ENCODE measurements at places on chromosomes 13 and 19.

DNA sequence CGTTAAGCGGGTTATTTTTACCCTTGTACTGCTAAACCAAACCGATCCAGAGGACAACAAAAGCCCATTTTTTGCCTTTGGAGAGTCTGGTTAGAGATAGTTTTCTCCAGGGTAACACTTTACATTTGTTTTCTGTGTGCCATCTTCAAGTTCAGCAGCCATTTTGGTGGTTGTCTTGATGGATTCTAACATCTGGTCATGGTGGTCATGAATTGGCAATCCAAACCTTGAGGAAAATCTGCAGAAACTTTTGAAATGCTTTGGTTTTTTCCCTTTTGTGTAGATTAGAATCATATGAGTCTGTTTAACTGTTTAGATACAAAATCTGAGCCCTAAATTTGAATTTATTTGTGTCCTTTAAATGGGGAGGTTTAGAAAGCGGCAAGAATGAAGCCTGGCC is 16.6 kb downstream of the HNRNPM start:
- DNase-seq = no peak

- DNase-seq = no peak
Observed at GRCh38 chr13:65582160-65582559, 1648.0 kb downstream of the PCDH9 start.

DNA sequence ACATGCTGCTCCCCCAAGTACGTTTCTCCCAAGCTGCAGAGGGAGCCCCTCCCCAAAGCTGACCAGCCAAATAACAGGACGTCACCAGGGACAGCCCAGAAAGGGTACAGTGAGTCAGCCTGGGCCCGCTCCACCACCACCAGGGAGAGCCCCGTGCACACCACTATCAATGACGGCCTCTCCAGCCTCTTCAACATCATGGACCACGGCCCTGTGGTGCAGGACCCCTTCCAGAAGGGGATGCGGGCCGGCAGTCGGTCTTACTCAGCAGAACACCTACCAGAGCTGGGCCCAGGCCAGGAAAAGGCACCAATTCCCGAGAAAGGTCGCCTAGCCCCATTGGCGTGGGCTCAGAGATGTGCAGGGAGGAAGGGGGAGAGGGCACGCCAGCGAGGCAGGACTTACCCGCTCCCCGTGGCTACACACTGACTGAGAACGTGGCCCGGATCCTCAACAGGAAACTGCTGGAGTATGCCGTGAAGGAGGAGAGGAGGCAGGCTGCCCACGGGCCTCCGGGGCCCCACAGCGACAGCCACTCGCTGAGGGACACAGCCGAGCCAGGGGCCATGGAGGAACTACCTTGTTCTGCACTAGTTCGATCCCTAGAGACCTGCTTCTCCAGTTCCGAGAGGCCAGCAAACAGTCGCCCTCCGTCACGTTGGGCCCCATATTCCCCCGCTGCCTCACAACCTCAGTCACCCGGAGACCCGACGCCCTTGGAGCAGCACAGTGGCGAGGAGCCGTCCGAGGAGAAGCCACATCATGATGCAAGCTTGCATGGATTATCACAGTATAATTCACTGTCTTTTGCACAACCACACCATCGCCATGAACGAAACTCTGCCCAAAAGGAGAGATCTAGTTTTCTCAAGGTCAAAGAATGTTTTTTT is 815.9 kb upstream of the KLHL1 start:
- DNase-seq = no peak

DNA sequence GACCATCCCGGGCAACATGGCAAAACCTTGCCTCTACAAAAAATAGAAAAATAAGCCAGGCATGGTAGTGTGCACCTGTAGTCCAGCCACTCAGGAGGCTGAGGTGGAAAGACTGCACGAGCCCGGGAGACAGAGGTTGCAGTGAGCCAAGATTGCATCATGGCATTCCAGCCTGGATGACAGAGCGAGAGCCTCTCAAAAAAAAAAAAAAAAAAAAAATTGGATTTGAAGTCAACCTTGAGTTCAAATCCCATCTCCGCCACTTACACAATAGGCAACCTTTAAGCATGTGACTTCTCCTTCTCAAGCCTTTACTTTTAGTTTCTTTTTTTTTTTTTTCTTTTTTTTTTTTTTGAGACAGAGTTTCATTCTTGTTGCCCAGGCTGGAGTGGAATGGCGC is 12.0 kb downstream of the KASH5 start:
- no peak for DNase-seq

DNA sequence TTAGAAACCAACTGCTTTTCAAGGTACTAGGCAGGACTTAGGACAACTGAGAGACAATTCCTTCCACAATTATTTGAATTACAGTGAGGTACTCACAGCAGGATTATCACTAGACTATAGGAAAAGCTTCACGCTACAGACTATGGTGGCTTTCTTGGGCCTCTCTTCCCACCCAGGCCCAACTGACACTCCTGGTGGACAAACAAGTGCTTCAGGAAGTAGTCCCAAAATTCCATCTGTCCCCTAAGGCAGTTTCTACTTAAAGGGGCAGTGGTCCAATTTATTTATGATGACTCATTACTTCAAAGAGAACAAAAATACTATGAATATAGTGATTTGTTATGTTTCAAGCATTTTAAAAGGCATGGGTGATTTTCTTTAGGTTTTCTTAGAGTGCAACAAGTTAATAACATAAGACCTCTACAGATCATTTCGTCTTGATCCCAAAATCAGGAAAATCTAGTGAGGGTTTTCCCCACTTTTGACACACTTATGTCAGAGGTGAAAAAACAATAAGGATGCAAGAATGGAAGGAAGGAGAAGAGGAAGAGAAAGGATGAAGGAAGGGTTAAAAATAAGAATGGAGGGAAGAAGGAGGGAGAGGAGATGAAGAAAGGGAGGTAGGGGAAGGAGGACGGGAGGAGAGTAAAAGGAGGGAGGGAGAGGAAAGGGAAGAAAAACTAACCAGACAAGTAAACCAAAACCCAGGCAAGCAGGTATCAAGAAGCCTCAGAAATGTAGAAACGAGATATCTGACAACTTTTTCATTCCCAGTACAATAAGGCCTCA is 100.7 kb downstream of the SERP2 start:
- DNase-seq = no peak

DNA sequence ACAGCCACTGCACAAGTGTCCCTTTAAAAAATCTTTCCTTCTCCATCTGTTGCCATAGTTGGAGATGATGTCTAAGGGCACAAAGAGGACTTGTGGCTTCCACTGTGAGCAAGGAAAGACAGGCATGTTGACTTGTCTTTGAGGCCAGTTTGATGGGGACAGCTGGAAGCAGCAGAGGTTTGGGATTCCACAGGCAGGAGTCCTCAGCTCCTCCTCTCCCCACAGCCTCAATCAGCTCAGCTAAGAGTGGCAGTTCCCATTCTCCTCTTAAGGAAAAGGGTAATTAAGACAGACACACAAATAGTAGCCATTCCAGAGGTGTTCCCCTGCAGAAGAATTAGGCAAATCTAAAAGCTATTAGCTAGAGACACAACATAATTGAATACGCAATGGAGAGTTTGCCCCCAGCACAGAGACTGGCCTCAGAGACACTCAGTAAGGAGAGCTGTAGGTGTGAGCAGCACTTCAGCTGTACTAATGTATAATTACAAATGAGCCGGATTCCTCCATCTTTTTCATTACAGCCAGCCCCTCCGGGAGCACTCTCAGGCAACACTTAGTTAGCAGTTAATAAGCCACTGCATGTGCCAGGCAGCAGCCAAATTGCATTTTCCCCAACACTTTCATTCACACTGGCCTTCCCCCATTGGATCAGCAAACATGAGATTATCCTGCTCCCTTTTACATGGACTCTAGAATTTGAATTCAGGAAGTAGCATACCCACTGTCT is 434.0 kb downstream of the FOXO1 start:
- no peak for DNase-seq

DNA sequence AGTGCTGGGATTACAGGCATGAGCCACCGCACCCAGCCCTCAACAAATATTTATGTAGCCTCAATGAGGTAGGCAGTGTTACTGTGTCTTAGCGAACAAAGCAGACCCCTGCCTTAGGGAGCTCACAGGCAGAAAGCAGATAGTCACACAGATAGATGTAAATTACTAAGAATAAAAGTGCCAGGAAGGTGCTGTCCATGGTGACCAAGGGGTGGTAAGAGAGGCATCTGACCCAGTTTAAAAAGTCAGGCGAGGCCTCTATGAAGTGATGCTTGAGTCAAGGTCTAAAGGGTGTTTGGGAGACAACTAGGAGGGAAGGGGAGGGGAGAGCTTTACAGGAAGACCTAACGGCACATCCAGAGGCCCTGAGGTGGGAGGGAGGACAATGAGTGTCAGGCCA is 12.4 kb upstream of the CACNG7 start:
- DNase-seq = no peak

DNA sequence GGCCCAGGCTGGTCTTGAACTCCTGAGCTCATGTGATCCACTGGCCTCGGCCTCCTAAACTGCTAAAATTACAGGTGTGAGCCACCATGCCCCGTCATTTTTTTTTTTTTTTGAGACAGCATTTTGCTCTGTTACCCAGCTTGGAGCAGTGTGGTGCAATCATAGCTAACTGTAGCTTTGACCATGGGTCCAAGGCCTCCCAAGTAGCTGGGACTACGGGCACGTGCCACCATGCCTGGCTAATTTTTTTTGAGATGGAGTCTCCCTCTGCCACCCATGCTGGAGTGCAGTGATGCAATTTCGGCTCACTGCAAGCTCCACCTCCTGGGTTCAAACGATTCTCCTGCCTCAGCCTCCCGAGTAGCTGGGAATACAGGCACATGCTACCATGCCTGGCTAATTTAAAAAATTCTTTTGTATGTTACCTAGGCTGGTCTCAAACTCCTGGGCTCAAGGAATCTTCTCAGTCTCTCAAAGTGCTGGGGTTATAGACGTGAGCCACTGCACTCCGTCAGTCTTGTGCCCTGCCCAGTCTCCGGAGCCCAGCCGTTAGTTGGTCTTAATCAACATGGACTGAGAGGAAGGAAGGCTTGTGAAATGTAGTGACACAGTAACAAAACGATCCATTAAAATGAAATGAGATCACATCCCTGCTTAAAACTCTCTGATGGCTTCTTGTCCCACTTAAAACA is 1.4 kb upstream of the LRG1 start:
- no peak for DNase-seq

DNA sequence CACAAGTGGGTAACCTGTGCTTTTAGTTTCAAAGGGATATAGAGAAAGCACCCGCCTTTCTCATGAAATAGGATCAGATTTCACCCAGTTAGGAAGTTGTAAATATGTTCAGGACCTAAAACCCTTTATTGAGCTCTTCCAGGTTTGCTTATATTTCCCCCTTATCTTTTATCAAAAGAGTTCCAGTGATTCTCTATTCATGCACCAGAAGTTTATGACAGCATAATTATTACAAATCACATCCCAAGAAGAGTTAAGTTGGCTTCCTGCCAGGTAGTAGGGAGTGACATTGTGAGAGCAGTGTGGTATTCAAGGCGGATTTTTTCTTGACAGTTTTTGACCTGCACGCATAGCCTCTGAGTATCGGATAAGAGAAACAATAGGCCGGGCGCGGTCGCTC is 190.3 kb downstream of the STK24 start:
- DNase-seq = no peak

DNA sequence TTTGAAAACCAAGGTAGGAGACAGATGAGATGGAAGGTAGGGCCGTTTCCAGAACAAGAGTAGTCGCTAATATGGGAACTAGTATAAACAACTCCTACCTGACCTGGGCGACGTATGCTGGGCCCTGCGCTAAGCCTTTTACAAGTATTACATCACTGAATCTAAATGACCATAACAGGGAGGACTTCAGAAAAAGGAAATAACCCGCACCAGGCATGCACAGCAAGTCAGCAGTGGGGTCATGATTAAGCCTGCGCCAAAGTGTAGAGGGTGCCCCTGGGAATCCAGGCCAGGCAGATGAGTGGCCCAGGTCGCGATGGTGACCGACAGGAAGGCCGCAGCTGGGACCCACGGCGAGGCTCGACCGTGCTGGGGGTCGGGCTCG is 613 bp downstream of the ATP13A1 start:
- DNase-seq = no peak

DNA sequence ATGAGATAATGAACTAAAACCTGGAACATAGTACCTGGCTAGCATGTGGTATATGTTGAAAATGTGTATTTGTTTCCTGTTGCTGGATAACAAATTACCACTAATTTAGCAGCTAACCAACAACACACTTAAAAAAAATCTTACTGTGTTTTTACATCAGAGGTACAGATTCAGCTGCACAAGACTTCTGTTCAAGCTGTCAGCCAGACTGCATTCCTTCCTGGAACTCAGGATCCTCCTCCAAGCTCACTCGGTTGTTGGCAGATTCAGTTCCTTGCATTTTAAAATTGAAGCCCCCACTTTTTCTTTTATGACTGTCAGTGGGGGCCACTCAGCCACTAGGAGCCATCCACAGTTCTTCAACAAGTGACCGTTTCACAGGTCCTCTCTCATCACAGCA is 246.9 kb upstream of the DACH1 start:
- no peak for DNase-seq

GRCh38 chr19:50427997-50428425 is 4.7 kb upstream of the MYBPC2 start:
- DNase-seq = no peak

GRCh38 chr19:10654610-10655456 is 687 bp downstream of the ILF3 start:
- peak; percentile 22 for DNase-seq

GRCh38 chr19:3792114-3792513 is 5.9 kb upstream of the MATK start:
- DNase-seq = no peak

DNA sequence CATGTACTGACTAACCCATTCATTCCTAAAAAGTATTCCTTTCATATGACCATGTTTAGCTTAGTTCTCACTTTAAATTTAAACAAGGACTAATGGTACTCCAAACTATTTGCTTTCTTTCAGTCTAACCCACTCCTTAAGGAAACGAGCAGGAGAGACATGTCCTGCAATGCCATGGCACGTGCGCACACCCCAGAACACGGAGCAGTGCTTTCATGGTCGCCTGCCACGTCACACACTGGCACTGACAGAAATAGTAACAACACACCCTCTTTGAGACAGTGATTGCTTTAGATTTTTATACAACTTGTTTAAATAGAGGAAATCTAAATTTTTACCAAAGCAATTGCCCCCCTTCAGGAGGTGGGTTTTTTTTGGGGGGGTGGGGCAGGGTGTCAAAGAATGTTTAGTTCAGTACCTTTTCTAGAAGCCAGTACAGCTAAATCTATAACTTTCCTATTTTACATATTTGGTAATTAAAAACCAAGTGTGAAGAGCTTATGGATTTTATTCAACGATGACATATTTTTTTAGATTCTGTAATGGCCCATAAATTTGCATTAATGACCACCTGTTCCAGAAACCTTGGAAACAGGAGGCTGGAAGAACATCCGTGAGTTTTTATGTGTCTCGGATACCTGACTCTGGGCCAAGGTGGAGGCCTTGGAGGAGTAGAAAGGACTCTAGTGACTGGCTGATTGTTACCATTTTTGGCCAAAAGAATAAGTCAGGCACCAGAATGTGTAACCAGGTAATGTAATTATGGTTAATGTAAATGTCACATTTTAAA is 247.1 kb downstream of the DCT start:
- DNase-seq = no peak

DNA sequence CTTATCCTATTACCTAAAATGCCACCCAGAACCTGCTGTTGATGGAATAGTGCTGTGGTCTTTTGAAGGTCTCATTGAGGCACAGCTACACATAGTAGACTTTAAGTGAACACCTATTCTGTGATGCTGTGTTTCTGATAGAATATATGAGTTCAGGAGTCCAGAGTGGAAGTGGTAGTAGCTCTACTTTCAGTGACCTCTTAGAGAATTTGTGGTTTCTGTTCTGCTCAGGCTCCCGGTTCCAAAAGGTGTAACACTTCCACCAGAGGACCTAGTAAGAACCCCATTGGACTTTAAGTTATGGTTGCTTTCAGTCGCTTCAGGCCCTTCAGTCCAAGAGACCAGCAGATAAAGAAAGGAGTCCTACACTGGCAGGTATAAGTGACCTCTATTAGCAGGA is 11.4 kb upstream of the MYCBP2 start:
- no peak for DNase-seq

Data from central memory CD8-positive, alpha-beta T cell (primary cell).